GM19239 (cell line): ENCODE measurements at places on chromosomes 11 and 22.

GRCh38 chr11:128890543-128891368 is at the start of gene KCNJ5:
Gene KCNJ5 (plus strand): TSS chr11:128891356. CDS start chr11:128911274, 19,918 bp downstream.
- no peak for DNase-seq

DNA sequence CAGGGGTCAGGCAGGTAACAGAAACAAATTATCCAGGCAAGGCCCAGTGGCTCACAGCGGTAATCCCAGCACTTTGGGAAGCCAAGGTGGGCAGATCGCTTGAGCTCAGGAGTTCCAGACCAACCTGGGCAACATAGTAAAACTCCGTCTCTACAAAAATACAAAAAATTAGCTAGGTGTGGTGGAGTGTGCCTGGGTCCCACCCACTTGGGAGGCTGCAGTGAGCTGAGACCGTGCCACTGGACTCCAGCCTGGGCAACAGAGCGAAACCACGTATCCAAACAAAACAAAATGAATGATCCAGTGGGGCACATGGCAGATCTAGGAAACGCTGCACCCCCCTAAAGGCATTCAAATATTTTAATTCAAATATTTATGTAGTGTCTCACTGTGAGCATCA is 9.9 kb downstream of the NUMA1 start:
- DNase-seq: no peak

DNA sequence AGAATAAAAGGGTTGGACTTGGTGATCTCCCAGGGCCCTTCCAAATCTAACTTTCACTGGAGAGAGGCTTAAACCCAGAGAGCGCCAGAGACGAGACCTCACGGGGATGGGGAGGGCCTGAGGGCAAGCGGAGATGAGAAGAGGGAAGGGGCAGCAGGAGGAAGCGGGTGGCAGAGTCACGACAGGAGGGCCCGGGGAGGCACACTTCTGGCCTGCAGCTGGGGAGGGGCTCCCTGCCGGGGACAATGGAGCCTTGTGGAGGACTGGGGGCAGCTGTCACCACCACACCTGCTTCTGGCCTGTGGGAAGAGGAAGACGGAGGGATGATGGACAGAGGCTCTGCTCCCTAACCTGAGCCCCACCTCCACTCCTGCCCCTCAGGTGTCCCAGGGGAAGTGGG is 40.2 kb downstream of the PDE2A start:
- no peak for DNase-seq

DNA sequence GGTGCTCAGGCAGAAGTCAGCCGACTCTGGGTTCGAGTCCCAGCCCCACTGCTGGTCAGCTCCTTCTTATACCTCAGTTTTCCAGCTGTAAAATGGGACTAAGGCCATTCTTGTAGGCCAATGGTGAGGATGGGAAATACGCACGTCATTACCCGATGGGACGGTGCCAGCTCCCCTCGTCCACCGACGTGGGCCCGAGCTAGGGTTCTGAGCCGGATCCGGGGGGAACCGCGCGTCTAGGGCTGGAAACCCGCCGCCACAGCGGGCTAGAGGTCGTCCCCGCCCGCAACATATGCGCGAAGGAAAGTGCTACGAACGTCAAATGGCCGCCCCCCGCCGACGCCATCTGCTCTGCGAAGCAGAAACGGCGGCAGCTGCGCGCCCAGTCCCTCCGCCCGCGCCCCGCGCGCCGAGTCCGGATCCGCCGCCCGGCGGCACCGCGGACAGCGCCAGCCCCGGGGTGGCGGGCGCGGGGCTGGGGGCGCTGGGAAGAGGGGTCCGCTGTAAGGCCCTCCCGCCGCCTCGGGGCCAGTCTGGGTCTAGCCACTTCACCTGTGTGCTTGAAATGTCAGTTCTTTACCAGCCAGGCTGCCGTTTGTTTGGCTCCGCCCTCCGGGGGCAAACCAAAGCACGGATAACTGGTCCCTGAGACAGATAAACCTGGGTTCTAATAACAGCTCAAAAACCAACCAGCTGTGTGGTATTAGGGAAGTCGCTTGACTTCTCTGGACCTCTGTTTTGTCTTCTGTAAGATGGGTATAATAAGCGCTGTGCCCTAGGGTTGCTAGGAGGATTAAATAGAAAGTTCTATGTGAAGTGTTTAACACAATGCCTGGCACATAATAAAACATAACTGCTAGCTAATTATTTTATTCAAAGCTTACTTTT is 103.5 kb upstream of the RCN1 start:
- no peak for DNase-seq

- DNase-seq: no peak
Measured at GRCh38 chr11:120034176-120034875, 103.6 kb downstream of the TRIM29 start.

DNA sequence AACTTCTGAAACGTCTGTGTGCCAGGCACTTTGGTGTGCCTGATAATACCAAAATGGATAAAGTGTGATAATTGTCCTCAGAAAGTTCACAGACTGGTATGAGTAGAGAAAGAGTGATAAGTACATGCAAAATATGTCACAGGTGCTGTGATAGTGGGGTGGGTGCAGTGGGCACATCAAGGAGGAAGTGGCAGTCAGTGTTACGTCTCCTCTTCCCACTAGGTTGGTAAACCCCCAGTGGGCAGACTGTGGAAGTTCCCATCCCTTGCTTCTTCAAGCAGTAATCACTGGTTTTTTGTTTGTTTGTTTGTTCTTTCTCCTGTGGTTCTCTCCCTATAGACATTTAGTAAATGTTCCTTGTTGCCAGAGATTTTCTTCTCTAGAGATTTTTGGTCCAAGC is 5.4 kb downstream of the RNF121 start:
- no peak for DNase-seq

- DNase-seq: no peak
Measured at GRCh38 chr11:91373497-91373896, 851.1 kb upstream of the FAT3 start.

DNA sequence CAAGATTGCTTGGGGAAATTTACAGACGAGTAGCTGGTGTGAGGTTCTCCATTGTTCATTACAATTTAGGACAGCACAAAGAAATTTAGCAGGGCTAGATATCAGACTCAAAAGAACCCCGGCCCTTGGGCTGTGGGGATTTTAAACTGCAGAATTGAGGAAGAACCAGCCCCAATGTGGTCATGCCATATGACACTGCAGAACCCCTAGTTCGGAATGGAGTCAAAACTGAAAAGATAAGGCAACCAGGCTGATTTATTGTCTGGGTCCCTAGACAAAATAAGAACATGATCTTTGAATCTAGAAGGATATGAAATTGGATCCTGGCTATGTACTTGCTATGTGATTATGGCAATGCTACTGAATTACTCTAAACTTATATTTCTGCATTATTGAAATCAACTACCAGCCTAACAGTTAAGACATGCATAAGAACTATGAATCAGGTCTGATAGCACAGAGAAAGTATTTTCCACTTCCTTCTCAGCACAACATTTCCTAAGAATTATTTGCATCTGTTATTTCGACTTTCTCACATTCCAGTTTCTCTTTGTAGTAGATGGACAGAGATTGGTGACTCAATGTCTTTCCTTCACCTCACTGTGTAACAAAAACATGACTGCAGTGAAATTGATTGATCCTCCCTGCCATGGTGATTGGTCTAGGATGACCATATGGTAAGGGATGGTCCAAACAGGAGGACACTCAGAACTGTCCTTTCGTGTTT is 13.2 kb downstream of the MMP3 start:
- no peak for DNase-seq

DNA sequence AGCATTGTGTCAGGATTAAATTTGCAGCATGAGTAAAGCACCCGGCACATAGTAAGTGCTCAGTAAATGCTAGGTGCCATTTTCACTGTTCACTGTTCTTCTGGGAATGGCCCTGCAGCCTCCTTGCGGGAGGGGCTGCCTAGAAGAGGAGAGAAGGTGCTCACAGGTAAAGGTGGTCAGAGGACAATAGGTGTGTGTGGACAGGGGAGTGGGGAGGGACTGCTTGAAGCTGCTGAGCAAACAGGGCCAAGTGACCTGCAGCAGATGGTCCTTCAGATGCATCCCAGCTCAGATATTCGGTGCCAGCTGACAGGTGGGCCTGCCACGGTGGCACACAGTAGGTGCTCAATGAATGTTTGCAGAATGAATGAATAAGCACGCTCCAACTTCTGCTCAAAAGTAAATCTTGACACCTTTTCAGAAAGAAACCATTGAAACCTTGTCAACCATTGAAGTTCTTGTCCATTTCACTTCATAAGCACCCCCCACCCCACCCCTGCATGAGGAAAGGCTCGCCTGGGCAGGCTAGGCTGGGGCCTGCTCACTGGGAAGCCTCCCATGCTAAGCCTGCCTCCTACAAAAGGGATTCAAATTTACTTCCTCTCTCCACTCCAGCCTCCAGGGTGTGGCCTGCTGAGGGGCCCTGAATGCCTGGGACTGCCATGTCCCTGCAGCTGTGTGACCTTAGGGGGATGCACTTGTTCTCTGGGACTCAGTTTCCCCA is 1.6 kb downstream of the KIAA0930 start:
- DNase-seq: no peak

DNA sequence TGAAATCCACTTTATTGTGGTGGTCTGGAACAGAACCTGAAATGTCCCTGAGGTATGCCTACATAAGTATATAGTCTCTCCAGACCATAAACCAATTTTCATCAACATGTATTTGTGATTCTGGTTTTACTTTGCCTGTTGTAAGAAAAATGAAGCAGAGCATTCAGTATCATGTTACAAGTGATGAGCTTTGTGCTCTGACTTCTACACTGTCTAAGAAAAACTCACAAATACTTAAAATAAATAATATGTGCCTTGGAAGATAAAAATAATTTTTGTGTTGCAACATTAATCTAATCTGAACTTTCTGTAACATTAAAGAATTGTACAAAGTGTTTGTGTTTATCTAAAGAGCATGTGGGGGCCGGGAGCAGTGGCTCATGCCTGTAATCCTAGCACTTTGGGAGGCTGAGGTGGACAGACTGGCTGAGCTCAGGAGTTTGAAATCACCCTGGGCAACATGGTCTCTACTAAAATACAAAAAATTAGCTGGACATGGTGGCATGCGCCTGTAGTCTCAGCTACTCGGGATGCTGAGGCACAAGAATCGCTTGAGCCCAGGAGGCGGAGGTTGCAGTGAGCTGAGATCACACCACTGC is 219.5 kb downstream of the SOX6 start:
- no peak for DNase-seq

- DNase-seq: no peak
Measured at GRCh38 chr22:45709866-45710265, 38.2 kb downstream of the ATXN10 start.
